Ovary (tissue), 10 donors: ENCODE measurements at places on chromosomes 16 and 17.

GRCh38 chr16:77298418-77299360, 99.5 kb downstream of the SYCE1L start:
- peak; percentile 17 for DNase-seq

GRCh38 chr17:69560987-69561441, 146.5 kb downstream of the MAP2K6 start:
- DNase-seq: no peak

- DNase-seq: no peak
Measured at GRCh38 chr17:7176107-7176840, 2.9 kb downstream of the ASGR1 start.

DNA sequence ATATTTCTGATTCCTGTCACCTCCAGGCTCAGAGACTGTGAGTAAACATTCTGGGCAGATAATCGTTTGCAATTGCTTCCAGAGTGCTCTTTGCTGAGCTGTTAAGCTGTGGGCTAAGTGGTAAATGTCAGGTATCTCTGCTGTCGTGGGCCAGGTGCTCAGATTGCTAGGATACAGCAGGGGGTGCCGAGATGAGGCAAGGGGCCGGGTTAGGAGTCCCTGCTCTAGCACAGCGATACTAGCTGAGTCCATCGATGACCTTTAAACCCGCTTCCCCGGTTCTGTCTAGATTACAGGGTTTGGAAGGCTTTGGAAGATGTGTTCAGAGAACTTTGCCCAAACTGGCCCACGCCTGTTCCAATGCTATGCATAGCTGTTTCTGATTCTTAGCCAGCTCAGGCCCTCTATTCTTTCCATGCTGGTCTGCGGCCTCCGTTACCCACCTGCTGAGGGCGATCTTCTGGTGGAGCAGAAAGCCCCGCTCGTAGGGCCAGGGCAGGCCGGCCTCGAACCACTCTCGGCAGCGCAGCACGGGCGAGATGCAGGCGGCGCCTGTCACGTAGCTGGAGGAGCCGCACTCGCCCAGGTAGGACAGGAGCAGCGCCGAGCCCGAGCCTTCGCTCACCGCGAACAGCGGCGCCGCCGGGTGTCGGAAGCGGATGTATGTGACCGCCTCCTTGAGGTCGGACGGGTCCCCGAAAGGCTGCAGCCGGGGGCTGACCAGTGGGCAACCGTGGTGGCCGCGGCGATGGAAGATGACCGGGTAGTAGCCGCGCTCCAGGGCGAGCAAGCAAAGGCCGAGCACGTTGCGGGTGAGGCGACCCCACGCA, 979 bp downstream of the ABHD15 start:
- peak; percentile 11 for DNase-seq

- DNase-seq: no peak
Measured at GRCh38 chr17:37182786-37183465, 192.9 kb upstream of the C17orf78 start.

DNA sequence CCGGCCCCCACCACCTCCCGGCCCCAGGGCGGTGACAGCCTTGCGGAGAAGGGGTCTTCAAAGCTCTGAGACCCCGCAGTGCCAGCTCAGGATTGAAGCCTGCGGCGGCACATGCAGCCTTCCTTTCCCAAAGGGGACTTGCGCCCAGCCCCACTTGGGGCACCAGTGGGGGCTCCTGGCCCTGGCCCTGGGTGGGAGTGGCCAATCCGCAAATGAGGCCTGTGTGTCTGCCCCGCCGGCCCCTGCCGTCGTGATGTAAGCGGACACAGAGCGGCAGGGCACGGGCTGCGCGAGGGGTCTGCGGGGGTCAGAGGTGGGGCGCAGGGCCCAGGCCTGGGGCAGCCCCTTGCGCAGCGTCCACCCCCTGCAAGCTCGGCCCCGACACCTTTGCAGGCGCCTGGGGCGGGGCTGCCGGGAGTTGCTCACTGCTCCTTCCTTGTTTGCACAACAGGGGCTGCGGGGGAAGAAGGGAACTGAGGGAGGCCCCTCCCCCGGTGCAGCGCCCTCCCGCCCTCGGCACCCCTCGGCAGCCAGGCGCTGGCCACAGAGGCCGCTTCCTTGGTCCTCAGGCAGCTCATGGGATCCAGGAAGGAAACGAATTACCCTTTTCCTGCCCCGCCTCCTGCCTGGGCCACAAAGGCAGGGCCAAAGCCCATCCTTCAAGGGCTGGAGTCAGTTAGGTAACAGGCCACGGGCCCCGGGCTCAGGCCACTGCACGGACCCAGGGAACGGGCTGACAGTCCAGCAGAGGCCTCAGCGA, 2.9 kb downstream of the SLC16A3 start:
- DNase-seq: peak; percentile 76

DNA sequence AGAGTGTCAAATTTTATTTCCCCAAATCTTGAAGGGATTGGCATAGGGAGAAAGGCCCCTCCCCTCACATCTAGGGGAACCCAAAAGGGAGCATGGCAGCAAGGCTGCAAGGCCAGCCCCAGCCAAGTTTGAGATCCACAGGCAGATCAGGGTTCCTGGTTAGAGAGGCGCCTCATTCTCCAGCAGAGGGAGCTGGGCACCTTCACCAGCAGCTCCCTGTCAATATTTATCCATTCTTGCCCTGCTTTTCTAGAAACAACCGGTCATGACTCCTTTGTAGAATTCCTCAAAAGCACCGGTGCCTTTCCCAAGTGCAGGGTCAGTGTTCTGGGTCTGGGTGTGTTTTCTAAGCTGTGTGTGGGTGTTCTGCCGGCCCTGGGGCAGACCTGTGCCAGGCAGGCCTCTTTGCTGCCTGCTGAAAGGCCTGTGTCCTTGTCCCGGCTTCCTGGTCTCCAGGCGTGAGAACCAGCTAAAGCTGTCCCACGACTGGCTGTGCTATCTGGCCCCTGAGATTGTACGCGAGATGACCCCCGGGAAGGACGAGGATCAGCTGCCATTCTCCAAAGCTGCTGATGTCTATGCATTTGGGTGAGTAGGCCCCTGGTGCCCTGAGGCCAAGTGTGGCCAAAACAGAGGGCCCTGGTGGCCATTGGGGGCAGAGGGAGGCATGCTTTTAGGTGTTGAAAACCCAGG, 21.2 kb upstream of the LGALS9 start:
- no peak for DNase-seq

DNA sequence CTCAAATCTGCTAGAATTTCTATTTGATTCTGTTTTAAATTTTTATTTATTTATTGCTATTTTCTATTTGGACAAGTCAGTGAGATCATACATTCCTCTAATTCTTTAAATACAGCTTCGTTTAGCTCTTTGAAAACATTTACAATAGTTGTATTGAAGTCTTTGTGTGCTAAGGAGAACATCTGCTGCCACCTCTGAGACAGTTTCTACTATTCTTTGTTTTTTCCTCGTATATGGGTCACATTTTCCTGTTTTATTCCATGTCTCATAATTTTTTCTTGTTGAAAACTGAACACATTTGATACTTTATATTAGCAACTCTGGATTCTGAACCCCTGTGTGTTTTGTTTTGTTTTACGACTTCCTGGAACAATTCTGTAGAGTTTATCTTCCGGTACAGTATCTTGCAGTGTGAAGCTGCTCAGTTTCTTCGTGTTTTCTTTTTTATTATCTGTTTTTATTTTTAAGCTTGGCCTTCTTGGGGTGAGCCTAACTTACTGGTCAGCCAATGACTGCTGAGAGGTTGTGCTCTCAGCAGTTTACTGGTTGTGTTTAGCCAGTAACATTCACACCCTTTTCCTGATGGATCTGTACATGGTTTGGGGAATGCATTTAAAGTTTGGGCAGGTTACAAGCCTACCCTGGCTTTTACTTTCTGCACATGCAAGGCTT, 99.0 kb downstream of the CA4 start:
- no peak for DNase-seq

DNA sequence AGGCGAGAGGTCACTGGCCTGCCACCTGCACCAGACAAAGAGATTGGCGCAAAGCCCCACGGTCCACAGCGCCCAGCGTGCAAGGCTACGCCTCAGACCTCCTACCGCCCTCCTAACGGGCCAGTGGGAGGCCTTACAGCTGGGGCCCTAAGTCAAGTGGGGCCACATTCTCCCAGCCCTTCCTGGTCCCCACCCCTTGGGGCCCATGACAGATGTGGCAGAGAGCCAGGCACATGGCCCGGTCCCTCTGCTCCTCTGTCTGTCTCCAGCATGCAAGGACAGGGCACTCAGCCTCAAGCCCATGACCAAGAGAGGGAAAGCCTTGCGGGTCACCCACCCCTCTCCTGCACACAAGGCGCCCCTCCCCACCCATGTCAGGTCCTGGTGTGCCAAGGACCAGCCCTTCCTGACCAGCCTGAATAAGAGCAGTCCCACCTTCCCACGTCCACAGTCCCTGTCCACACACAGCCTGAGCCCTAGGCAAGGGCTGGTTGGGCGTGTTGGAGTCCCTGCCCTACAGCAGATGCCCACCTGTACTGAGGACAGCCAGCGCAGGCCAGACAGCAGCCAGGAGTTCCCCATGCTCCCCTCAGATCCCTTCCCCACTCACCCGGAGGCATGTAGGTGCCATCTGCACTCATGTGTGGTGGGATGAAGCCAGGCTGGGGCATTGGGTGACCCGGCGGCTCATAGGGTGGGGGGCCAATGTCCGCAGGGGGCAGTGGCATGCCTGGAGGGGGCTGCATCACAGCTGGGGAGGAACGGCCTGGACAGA, 25.3 kb downstream of the CDIP1 start:
- DNase-seq: no peak

GRCh38 chr16:7423434-7424044, 90.9 kb downstream of the RBFOX1 start:
- no peak for DNase-seq

- no peak for DNase-seq
Measured at GRCh38 chr17:58337600-58338453, 9.2 kb upstream of the TSPOAP1 start.
